ENCODE measurements at places on chromosomes 13 and 19. TPM values are rescaled to one million over a fixed set of nuclear protein-coding genes. Genes with fewer than 3 reads are reported as not detected.

DNA sequence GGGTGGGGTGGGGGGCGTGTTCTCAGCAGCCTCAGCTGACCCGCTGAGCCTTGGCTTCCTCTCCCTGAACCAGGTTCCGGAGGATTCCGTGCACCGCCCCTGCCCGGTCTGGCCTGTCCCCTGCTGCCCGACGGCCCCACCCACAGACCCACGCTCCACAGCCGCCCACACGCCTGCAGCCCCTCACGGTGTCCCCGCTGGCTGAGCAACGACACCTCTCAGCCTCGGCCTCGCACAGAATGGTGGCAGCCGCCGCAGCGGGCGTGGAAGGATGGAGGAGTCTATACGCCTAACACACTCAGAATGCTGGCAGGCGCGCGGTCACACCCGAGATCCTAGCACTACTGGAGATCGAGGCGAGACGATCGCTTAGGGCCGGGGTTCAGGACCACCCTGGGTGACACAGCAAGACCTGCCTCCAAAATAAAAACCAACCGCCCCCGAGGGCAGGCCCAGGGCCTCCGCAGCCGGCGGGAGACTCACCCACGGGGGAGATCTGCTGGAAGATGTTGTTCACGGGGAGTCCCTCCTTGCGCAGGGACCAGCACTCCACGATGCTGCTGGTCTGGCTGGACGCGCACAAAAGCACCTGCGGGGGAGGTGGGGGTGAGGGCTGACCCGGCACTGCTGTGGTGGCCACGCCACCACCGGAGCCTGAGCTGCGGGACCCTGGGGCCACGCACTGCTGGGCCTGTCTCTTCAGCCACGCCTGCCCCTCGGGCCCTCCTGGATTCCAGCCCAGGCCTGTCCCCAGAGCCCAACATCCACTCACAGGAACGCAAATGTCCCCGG is 8.4 kb downstream of the MED16 start:
- no peak overlapping the region for H3K27ac ChIP-seq
- peaks cover 12% of the 10 kb centered on the region for H3K36me3 ChIP-seq
- DNase-seq, result no peak
- H3K4me3 ChIP-seq, result no peak overlapping the region
- H3K4me1 ChIP-seq, result no peaks in the 10 kb centered on the region
- no peaks in the 10 kb centered on the region for H3K27me3 ChIP-seq

MEDAG gene
- total RNA-seq, result 0.56 TPM

LILRB5 gene
- total RNA-seq, result 0.71 TPM

- H3K4me3 ChIP-seq, result peak overlapping the region; percentile 89
- peak overlapping the region; percentile 97 for H3K27ac ChIP-seq
- no peaks in the 10 kb centered on the region for H3K27me3 ChIP-seq
- H3K36me3 ChIP-seq, result no peaks in the 10 kb centered on the region
- DNase-seq, result peak; percentile 96
Measured at GRCh38 chr19:38263689-38264485, 486 bp upstream of the SPINT2 start.

TLE2 gene
- total RNA-seq, result 18.1 TPM

DNA sequence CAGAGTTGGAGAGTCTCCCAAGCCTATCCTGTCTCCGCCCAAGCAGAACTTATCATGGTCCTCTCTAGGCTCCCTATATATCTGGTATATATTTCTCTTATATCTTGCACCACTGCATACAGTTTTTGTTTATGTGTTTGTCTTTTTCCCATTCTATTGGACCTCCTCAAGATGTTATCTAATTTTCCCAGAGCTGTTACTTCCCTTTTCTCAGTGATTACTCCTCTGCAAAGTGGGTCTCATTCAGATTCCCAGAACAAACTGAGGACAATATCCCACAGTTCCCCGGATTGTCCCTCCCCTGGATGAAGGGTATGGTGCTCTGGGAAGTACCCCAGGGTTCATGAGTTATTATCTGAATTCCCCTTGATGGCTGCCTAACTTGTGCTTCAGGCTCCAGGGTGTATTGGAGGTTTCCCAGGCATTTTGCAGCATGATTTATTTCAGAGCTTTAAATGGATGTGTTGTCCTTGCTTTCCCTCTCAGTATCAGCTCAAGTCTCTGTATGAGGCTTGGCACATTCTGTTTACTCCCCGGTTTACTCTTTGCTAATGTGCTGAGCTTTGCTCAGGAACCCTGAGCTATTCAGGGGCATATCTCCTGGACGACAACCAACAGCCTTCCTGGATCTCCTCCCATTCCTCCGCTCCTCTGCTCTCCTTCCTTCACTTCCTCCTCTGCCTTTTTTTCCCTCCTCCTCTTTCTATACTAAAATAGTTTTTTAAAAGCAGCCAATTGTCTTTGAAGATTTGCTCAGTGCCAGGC is 329.3 kb downstream of the SPRY2 start:
- H3K4me1 ChIP-seq, result no peaks in the 10 kb centered on the region
- no peak overlapping the region for H3K4me3 ChIP-seq
- no peak overlapping the region for H3K27ac ChIP-seq
- no peaks in the 10 kb centered on the region for H3K36me3 ChIP-seq
- DNase-seq, result no peak

ZNF490 gene
- total RNA-seq, result 3.3 TPM

DNA sequence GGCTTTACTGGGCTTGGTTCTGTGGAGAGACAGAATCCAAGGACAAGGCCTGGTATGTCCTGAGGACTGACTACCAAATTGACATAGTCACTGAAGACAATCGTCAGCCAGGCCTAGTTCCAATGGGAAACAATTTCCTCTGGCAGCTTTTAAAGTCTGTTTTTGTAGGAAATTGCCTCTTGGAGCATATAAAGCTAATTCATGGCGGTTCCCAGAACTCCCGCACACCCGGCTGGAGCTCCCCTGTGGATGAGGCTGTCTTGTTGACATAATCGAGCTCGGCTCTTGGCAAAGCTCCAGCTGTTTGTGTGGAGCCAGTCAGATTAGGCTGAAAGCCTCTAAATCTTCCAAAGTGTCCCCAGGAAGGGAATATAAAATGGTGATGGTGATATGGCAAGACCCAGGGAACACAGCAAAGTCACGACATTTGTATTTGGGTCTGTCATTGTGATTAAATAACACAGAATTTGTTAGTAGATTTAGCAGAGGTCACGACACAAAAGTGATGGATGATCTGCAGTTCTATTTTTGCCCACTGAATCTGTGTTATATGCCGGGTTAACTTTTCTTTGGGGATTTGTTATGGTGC is 395.0 kb downstream of the PCDH9 start:
- peak; percentile 74 for DNase-seq
- H3K4me3 ChIP-seq, result no peak overlapping the region
- H3K36me3 ChIP-seq, result no peaks in the 10 kb centered on the region
- no peak overlapping the region for H3K27ac ChIP-seq

GRCh38 chr13:99809496-99809895 is 162.1 kb downstream of the ZIC5 start:
- H3K27ac ChIP-seq, result no peak overlapping the region
- no peaks in the 10 kb centered on the region for H3K27me3 ChIP-seq
- no peak for DNase-seq
- H3K4me3 ChIP-seq, result no peak overlapping the region
- no peaks in the 10 kb centered on the region for H3K4me1 ChIP-seq

DNA sequence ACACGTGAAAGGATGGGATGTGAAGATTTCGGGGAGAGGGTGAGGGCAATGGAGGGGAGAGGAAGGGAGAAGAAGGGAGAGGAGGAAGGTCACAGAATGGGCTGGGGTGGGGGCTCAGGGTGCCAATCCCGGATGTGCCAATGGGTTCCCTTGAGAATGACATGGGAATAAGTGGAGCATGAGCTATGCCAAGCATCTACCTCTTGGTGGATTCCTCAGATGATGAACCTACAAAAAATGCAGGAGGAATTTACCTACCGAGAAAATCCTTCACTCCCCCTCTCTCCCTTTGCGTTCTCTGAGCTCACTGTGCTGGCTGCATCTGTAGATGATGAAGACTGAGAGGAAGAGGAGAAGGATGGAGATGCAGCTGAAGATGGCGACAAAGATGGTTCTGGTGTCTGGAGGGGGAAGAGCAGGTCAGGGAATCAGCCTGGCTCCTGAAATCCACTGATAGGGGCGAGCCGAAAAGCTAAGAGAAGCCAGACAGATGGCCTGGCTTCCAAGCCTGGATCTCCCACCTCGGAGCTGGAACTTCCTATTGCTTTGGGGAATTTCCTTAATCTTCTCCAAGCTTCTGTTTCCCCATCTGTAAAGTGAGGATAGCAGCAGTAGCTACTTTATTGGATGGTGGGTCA is 21.6 kb downstream of the VSTM1 start:
- no peaks in the 10 kb centered on the region for H3K27me3 ChIP-seq
- no peaks in the 10 kb centered on the region for H3K4me1 ChIP-seq
- H3K4me3 ChIP-seq, result no peak overlapping the region
- no peak overlapping the region for H3K27ac ChIP-seq
- no peak for DNase-seq

DNA sequence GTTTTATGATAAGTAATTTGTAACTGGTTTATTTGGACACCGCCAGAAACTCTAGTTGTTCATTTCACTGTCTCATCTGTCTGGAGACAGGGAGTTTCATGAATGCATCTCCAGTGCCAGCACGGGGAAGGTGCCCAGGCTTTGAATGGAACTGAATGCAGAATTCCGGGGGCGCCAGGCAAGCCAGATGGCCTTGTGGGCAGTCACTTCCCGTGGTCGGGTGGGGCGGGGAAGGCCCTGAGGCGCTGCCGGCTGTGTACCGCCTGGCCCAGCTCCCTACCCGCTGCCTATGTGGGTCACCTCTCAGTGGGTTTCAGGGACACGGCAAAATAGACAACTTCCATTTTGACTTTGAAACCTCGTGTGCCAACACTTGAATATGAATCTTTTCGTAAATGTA is 28.8 kb upstream of the MCF2L start:
- DNase-seq, result no peak
- no peaks in the 10 kb centered on the region for H3K27me3 ChIP-seq
- no peak overlapping the region for H3K27ac ChIP-seq

SIGLEC7 gene
- 3.0 TPM for total RNA-seq

- H3K4me1 ChIP-seq, result no peaks in the 10 kb centered on the region
- H3K36me3 ChIP-seq, result no peaks in the 10 kb centered on the region
- DNase-seq, result no peak
- no peak overlapping the region for H3K4me3 ChIP-seq
Measured at GRCh38 chr13:99864627-99864990, 107.0 kb downstream of the ZIC5 start.

RFPL4A gene
- total RNA-seq, result not detected

DNA sequence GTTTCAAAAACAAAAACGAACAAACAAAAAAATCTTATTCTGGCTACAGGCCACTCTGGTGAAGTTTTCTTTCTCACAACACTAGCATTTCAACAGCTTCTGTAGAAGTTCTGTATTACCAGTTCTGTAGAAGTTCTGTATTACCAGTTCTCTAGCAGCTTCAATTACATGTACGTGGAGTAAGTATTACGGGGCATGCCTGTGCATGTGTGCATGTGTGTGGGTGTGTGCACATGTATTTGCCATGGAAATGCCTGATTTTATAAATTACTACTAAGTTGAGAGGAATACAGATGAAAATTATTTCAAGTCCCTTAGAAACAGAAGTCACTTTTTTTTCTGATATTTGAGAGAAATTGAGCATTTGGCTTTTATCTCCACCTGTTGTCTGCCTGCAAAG is 414.2 kb downstream of the FOXO1 start:
- no peaks in the 10 kb centered on the region for H3K4me1 ChIP-seq
- H3K36me3 ChIP-seq, result no peaks in the 10 kb centered on the region
- H3K27me3 ChIP-seq, result no peaks in the 10 kb centered on the region
- no peak overlapping the region for H3K27ac ChIP-seq
- no peak overlapping the region for H3K4me3 ChIP-seq

- H3K4me1 ChIP-seq, result peaks cover 3% of the 10 kb centered on the region
- no peak for DNase-seq
- H3K36me3 ChIP-seq, result no peaks in the 10 kb centered on the region
- peak overlapping the region; percentile 13 for H3K4me3 ChIP-seq
Measured at GRCh38 chr13:48493066-48493765, 39.7 kb downstream of the RCBTB2 start.

RDH8 gene
- total RNA-seq, result not detected

GNA15 gene
- total RNA-seq, result 3.0 TPM

GPR183 gene
- total RNA-seq, result 3.5 TPM

- peaks cover 6% of the 10 kb centered on the region for H3K4me1 ChIP-seq
- peak; percentile 72 for DNase-seq
- H3K4me3 ChIP-seq, result peak within 1 kb of the TSS; percentile 69
- H3K36me3 ChIP-seq, result peaks cover 25% of the 10 kb centered on the region
- H3K27me3 ChIP-seq, result no peaks in the 10 kb centered on the region
Measured at GRCh38 chr19:58228585-58229254, at the start of gene ZNF544. TSS of gene ZNF544 (plus strand) at chr19:58228914. CDS start at chr19:58244024, 15,110 bp downstream.

DNA sequence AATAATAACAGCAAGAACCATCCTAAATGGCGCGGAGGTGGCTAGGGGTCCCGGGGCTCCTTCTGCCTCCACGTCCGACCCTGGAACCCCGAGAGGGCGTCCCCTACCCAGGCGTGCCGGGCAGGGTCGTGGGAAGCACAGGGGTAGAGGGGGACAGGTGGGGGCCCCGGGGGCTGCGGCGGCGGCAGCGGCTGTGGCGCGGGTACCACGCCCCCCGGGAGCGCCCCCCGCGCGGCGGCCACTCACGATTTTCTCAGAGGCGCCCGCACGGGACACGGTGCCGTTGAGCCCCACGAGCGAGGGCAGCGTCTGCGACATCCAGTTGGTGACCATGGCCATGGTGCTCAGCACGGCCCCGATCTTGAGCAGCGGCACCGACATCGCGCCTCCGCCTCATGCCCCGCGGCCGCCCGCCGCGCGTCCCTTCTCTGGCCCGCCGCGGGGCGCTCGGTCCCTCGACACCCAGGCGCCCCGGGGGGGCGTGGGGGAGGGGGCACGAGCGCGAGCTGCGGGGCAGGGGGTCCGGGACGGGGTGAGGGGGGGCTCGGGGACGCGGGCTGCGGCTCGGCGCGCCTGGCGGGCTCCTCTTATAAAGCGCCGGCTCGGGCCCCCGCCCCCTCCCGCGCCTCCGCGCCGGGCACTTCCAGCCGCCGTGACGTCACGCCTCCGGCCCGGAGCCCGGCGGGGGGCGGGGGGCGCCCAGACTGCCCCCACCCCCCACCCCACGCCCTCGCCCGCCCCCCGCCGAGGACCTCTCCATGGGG is 22.9 kb downstream of the OLFM2 start:
- H3K27me3 ChIP-seq, result no peaks in the 10 kb centered on the region
- H3K27ac ChIP-seq, result no peak overlapping the region
- no peak for DNase-seq

C19orf44 gene
- total RNA-seq, result 3.7 TPM

- H3K36me3 ChIP-seq, result no peaks in the 10 kb centered on the region
- H3K4me1 ChIP-seq, result no peaks in the 10 kb centered on the region
- no peaks in the 10 kb centered on the region for H3K27me3 ChIP-seq
- peak overlapping the region; percentile 85 for H3K4me3 ChIP-seq
- peak overlapping the region; percentile 47 for H3K27ac ChIP-seq
Measured at GRCh38 chr19:1028062-1028926, 1.9 kb downstream of the CNN2 start.

DNA sequence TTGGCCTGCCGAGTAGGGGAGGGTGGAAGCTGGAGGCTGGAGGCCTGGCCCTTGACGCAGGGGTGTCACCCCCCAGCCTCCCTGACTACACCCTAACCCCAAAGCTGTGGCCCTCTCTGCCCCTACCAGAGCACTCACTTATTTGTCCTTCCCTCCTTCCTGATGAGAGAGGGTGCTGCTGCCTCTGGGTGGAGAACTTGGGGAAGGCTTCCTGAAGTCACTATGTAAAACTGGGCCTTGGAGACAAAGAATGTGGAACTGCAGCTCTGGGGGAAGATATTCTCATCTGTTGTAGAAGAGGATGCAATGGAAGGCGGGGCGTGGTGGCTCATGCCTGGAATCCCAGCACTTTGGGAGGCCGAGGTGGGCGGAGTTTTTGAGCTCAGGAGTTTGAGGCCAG is 485.2 kb downstream of the ZNF536 start:
- no peaks in the 10 kb centered on the region for H3K27me3 ChIP-seq
- no peaks in the 10 kb centered on the region for H3K36me3 ChIP-seq
- no peak overlapping the region for H3K4me3 ChIP-seq
- DNase-seq, result no peak
- no peak overlapping the region for H3K27ac ChIP-seq

All from pancreas (tissue), 10 donors.